ENCODE measurements at places on chromosomes 11 and 22. TPM values are rescaled to one million over a fixed set of nuclear protein-coding genes. Genes with fewer than 3 reads are reported as not detected.
A peak's percentile ranks its signal among the peaks of the same experiment; 100 is the strongest.

DNA sequence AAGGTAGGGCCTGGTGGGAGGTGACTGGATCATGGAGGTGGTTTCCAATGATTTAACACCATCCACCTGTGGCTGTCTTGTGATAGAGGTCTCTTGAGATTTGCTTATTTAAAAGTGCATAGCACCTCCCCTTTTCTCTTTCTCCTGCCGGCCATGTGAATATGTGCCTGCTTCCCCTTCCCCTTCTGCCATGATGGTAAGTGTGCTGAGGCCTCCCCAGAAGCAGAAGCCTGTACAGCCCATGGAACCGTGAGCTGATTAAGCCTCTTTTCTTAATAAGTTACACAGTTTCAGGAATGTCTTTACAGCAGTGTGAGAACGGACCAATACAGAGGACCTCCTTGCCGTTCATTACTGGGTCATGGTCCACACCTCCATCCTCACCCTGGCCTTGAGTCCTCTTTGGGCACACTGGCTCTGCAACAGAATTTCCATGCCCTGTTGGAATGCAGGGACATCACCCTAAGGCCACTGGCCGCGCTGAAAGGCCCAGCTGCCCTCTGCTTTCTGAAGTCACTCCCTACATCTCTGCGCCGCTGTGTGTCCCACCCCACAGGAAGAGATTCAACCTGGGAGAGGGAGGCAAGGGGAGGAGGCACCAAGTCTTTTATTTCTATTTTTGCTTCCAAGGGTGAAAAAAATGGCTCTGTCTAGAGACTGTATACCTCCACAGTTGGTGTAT lies 49.0 kb upstream of the DKK3 start:
- no peak for ATAC-seq

DNA sequence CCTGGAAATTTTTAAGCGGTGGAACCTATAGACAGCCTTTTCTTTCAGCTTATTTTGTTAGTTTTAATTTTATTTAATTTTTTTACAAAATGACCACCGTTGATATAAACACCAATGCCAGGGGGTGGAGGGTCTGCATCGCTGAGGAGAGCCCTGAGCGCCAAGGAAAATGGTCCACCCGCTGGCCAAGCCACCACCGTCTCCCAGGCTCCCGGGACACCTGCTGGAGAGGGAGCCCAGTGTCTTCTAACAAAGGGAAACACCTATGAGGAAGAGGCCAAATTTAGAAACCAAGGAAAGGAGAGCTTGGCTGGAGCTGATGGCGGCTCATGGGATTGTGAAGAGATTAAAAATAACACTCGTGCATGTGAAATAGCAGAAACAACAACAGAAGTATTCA lies 288 bp upstream of the KRTAP5-8 start:
- no peak for ATAC-seq

ART5 gene
- not detected for total RNA-seq

RTN4RL2 gene
- total RNA-seq: 0.82 TPM

GRCh38 chr22:38316364-38317121 lies 690 bp downstream of the CSNK1E start:
- peak; percentile 61 for ATAC-seq

SPON1 gene
- total RNA-seq: 0.06 TPM

MFRP gene
- total RNA-seq: not detected

JAML gene
- total RNA-seq: 74.0 TPM

OR2D2 gene
- total RNA-seq: not detected

OOSP2 gene
- total RNA-seq: not detected

RTN4R gene
- 1.4 TPM for total RNA-seq

DNA sequence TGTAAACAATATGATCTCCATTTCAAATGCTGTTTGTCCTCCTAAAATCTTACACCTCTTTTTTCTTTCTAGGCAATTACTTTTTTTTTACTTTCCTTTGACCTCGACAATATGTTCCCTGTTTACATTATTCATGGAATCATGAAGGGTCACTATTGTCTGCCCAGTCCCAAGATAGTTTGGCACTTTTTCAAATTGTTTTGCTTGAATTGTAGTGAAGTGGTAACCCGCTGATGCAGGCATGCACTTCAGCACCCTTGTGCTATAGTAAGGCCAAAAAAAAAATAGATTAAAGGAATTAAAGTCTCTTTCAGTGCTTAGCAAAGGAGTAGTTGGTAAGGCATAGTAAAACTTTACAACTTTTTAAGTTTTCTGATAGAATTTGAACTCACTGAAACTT lies 90.9 kb downstream of the PAX6 start:
- ATAC-seq: no peak

HSPB2 gene
- total RNA-seq: not detected

- ATAC-seq: no peak
Measured at GRCh38 chr11:121929581-121929980, 186.4 kb downstream of the BLID start.

DNA sequence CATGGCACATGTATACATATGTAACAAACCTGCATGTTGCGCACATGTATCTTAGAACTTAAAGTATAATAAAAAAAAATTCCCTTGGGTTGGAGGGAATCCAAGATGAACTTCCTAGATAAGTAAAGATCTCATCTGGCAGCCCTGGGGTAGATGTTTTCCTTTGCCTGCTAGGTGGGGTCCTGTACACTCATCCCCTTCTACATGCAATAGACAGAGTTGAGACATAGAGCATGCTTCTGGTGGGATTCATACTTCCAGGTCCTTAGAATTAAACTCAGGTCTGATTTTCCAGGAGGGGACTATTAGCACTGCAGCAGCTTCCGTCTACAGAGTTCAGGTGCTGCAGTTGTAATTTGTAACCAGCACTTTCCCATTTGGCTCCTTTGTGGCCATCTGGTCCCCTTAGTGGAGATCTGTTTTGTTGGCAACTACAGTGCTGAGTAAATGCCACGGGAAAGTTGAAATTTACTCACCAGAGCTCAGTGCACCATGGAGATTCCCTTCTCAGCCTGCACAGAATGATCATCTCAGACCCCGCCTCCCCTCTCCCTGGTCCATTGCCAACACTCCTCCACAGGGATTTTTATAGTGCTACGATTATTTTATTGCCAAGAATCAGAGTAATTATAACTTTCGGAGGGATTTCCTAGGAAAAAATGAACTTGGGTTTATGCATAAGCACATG lies 220.1 kb upstream of the E2F8 start:
- ATAC-seq: no peak

LDHAL6A gene
- not detected for total RNA-seq

GRCh38 chr11:128506999-128507611 lies 80.3 kb downstream of the ETS1 start:
- ATAC-seq: peak; percentile 62

ASRGL1 gene
- 1.3 TPM for total RNA-seq

CHRNA10 gene
- total RNA-seq: 4.6 TPM

GRCh38 chr11:27653990-27654758 lies 46.1 kb downstream of the BDNF start:
- no peak for ATAC-seq

IL18 gene
- not detected for total RNA-seq

GRCh38 chr11:120501976-120502755 lies 9.4 kb upstream of the GRIK4 start:
- ATAC-seq: no peak

AMBRA1 gene
- 30.3 TPM for total RNA-seq

GRCh38 chr11:29959488-29959887 lies 57.3 kb downstream of the KCNA4 start:
- ATAC-seq: no peak

DNA sequence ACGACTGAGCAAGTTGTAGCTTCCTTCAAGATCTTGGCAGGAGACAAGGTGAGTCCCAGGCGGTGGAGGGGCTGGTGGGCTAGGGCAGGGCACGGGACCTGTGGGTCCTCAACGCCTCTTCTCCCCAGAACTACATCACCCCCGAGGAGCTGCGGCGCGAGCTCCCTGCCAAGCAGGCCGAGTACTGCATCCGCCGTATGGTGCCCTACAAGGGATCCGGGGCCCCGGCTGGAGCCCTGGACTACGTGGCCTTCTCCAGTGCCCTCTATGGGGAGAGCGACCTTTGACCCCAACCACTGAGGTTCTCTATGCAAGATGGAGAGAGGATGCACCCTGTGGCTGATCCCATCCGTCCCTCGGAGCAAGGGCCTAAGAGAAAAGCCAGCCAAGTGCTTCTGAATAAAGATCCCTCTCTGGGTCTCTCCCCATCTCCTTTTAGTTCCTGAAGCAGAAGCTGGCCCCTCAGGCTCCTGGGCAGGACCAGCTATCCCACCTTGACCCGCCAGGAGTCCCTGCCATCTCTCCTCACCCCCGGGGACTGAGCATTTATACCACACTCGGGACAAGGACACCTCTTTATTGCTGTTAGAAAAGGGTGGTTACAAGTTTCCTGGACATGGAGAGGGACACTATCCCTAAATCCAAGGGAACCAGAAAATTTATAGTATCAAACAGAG lies 5.4 kb downstream of the CTSF start:
- ATAC-seq: no peak

GRCh38 chr11:10645212-10645795 lies 48.3 kb downstream of the IRAG1 start:
- ATAC-seq: peak; percentile 16

DNA sequence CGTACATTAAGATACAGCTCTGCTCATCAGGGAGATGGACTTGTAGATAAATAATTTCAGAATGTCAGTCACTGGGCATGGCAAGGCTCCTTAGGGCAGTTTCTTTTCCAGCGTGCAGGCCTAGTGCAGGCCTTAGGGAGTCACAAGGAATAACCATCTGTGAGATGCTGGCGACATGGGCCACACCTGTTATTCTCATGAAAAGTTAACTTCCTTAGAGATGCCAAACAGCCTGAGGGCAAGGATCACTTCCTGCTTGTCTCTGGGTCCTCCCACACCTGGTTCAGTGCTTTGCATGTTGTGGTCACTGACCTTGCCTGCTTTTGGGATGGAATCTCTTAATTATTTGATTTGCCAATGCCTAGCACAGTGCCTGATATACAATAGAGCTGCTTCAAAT lies 70.6 kb downstream of the ST3GAL4 start:
- ATAC-seq: no peak

DNA sequence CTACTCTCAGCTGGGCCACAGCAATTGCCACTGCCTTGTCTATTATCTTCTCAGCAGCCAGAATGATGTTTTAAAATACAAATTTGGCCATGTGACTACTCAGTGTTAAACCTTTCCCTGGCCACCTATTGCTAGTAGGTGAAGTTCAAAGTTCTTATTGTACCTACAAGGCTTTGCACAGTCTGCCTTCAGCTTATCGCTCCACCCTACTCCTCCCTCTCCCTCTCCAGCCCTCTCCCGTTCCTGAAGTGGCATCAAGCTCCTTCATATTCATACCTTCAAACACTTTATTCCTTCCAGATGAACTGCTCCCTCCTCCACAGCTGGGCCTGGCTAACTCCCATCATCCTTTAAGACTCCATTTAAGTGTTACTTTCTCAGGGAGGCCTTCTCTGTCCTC lies 37.3 kb downstream of the OR10A6 start:
- ATAC-seq: no peak

ACTN3 gene
- 0.58 TPM for total RNA-seq

CARD18 gene
- not detected for total RNA-seq

GRCh38 chr11:45517171-45517770 lies 148.2 kb downstream of the CHST1 start:
- ATAC-seq: no peak

GRCh38 chr22:25388866-25389540 lies 169.6 kb downstream of the CRYBB2 start:
- no peak for ATAC-seq

DNA sequence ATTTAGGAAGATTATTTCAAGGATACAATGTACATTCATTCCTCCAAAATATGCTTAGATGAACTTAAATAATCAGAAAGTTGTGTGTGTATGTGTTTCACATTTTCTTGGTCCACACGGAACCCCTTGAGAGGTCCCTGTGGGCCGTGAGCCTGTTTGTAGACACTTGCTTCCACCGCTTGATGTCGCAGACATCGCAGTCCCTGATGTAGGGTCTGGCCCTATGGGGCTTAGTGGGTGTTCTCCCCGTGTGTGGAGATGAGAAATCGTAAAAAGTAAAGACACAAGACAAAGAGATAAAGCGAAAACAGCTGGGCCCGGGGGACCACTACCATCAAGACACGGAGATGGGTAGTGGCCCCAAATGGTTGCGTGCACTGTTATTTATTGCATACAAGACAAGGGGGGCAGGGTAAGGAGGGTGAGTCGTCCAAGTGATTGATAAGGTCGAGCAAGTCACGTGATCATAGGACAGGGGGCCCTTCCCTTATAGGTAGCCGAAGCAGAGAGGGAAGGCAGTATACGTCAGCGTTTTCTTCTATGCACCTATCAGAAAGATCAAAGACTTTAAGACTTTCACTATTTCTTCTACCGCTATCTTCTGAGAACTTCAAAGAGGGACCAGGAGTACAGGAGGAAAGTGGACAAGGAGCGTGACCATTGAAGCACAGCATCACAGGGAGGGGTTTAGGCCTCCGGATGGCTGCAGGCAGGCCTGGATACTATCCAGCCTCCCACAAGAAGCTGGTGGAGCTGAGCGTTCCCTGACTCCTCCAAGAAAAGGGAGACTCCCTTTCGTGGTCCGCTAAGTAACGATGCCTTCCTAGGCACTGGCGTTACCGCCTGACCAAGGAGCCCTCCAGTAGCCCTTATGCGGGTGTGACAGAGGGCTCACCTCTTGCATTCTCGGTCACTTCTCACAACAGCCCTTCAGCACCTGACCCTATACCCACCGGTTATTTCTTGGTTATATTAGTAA lies 1.2 kb upstream of the APOBEC3C start:
- ATAC-seq: no peak

POLR3H gene
- 58.2 TPM for total RNA-seq

- ATAC-seq: no peak
Measured at GRCh38 chr11:123219066-123219690, 24.1 kb upstream of the CLMP start.

GRCh38 chr11:129453293-129453721 lies 77.7 kb downstream of the BARX2 start:
- no peak for ATAC-seq

GRCh38 chr22:37403267-37403960 lies 23.9 kb downstream of the ELFN2 start:
- ATAC-seq: no peak

Measured in activated T-helper 17 cell treated with anti-CD3 and anti-CD28 coated beads, Interleukin-2, amount 50 U/mL, for 72 hours (primary cell).